LNCaP clone FGC (cell line): ENCODE measurements at places on chromosomes 16 and 17.
A peak's percentile ranks its signal among the peaks of the same experiment; 100 is the strongest.

GRCh38 chr17:42577532-42578281 is at the start of gene PSMC3IP:
TSS of gene PSMC3IP (minus strand) at chr17:42577729. CDS start at chr17:42577686, 43 bp downstream.
- DNase-seq, result peak; percentile 81

DNA sequence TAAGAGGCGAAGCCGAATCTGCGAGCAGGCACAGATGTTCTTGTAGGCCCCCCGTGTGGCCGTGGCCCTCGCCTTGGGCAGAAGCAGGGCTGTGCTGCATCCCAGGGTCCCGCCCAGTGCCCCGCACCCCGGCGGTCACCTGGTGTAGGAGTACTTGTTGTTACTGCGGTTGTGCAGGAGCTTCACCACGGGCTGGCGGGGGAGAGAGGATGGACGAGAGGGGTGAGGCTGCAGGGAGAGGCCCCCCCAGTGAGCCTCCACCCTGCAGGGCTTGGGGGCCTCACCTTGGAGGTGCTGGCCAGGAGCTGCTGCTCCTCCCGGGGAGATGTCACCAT is 11.4 kb downstream of the ASPHD1 start:
- DNase-seq, result no peak

DNA sequence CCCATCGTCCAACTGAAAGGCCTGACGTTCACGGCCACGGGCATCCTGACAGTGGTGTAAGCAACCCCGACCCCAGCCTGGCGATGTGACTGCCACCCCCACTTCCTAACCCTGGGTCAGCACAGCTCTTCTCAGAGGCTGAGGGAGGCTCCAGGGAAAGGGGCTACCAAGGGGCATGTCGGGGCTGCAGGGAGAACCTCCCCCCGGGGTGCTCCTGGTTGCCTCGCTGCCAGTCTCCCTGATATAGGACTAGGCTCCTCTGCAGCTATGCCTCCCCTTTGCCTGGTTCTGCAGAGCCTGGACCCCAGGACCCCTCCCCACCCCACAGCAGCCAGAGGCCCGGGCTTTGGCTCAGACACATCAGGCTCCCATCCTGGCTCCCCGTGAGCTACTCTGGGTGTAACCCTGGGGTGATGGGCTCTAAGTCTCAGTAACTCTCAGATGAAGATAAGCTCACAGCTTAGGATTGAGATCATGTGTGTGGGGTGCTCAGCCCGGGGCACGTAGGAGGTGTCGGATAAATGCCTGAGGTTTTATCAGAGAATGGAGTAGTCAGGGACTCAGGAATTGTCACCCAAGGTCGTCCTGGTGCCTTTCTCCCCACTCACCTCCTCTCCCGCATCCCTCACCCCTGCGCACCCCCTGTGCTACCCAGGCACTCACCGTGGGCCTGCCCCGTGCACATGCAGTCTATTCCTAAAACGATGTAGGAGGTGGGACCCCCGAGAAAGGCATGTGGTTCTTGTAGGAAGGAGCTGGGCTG is 10.6 kb downstream of the ITGAD start:
- no peak for DNase-seq

GRCh38 chr16:86499889-86500707 is 10.2 kb upstream of the FOXF1 start:
- DNase-seq, result no peak

GRCh38 chr16:73730481-73731090 is 566.0 kb upstream of the PSMD7 start:
- no peak for DNase-seq

DNA sequence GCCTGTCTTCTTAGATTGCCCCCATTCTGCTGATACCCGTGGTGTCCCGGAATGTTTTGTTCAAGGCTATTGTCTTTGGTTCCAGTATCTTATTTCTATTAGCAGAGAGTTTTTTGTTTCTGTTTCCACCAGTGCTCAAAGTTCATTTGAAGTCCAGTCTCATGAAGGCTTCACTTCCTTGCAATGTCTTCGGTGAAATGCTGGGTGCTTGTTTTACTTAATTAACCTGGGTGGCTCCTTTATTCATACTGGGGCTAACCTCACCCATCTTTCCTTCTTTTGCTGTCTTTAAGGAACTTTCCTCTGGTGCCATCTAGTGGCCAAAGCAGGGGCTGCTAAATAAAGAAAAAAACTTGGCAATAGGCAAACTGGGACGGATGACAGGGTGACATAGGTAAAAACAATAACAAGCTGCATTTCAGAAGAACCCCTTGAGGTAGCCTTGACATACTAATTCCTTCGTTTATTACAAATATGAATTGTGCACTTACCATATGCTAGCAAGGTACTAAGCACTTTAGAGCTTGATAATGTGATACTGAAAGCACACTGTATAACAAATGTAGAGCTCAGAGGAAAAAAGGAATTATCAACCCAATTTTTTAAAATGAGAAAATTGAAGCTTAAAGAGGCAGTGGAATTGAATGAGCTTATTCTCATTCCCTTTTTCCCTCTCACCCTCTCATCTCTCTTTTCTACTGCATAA is 2.8 kb upstream of the SMIM36 start:
- DNase-seq, result peak; percentile 51

DNA sequence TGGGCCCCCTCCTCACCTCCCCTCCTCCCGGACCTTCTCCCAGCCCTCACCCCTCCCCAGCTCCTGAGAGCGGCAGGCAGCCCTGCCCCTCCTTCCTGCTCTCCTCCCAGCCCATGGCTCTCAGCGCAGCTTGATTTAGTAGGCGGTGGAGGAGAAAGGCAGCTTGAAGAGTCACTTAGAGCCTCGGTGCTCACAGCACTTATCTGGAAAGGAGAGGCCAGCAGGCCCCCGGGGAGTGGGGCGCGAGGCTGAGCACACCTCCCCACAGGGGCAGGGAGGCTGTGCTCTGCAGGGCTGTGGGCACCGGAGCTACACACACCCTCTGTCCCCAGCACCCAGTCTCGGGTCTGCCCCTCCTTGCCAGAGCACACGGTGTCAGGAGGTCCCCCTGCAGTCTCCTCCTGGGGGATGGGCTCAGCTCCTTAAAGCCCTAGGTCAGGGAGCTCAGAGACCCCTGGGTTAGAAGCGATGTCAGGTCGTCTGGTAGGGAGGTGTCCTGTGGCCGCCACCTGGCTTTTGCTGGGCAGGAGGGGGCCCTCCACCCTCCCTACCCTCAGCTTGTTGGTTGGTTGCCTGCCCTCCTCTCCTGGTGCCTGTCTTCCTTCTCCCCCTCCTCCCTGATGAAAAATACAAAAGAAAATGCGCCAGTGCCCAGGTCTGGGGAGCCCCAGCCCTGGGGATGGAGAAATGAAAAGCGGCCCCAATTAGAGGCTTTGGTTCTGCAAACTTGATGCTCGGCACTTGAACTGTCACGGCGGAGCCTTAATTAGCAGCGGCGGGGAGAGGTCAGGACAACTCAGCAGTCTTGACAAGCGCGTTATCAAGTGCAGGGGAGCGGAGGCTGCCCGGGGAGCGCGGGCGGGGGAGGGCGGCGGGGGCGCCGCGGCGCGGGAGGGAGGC is 151.1 kb upstream of the GSE1 start:
- no peak for DNase-seq

GRCh38 chr17:65072660-65073071 is 16.1 kb upstream of the GNA13 start:
- DNase-seq, result no peak

DNA sequence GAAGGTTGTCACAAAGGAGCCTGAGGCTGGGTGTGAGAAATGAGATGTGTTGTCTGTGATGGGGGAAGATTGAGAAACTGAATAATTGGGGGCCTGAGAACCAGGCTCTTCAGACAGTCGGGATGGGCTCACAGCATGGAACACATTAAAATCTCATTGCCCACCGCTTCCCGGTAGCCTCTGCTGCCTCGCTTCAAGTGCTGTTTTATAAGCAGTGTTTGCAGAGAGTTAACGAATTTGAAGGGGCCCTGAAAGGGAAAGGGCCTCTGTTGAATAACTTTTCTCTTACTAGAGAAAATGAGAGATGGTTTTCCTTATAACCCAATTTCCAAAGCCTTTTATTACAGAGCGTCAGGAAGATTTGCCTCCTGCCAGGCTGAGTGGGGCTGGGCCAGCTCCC is 258.8 kb upstream of the ASIC2 start:
- no peak for DNase-seq

GRCh38 chr17:46979147-46979863 is at the start of gene RPRML:
TSS of gene RPRML (minus strand) at chr17:46979253. CDS start at chr17:46979007, 246 bp downstream.
- no peak for DNase-seq

DNA sequence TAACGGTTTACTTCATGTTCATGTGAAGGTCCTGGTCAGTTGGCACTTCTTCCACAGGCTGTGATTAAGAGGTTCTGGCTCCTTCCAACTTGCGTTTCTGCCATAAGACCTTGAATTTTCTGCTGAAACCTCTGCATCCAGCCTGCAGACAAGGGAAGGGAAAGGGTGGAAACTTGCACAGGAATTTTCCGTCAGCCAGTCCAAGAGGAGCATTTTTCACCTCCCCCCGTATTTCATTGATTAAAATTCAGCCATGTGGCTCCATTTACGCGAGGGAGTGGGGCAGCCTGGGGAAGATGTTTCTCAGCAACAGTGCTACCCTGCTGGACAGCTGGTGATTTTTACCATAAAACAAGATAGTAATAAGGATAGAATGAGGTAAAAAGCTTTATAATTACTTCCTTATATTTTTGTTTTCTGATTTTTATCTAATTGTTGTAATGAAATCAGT is 101.5 kb upstream of the SMIM36 start:
- DNase-seq, result no peak

- DNase-seq, result no peak
These were observed 536 bp upstream of the PLD2 start for GRCh38 chr17:4806456-4806776.

- DNase-seq, result peak; percentile 92
These were observed 98.8 kb upstream of the MED13 start for GRCh38 chr17:62163847-62164246.

DNA sequence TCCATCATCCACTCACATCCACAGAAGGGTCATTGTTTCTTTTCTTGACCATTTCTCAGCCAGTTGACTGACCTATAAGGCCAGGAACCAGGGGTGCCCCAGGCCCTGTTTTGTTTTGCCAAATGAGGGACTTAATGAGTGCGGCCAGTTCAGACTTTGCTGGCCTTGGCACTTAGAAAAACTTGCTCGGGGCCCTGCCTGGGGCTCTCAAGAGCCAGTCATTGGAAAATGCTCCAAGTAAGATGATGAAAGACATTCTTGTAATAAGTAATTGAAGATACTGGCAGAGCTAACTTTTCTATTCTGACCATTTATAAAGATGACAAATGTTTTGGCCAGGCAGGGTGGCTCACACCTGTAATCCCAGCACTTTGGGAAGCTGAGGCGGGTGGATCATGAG is 29.0 kb upstream of the CLEC18B start:
- no peak for DNase-seq

- no peak for DNase-seq
These were observed 840 bp downstream of the MYO1C start for GRCh38 chr17:1491443-1492248.

GRCh38 chr16:49050607-49051006 is 231.0 kb downstream of the CBLN1 start:
- no peak for DNase-seq

DNA sequence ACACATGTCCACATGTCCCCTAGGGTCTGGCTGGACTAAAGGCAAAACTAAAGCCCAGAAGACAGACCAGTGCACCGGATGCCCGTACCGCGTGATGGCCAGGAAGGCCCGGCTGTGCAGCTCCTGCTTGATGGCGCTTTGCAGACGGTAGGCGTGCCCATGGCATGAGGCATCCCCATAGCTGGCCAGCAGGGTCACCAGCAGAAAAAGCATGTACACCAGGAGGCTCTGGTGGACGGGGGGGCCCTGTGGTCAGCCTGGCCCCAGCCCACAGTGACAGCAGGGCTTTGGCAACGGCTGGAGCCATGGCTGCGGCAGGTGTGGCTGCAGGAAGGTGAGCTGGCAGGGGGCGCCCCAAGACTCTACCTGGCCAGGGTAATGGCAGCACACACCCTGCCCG is 42.8 kb downstream of the PKD1 start:
- DNase-seq, result no peak

DNA sequence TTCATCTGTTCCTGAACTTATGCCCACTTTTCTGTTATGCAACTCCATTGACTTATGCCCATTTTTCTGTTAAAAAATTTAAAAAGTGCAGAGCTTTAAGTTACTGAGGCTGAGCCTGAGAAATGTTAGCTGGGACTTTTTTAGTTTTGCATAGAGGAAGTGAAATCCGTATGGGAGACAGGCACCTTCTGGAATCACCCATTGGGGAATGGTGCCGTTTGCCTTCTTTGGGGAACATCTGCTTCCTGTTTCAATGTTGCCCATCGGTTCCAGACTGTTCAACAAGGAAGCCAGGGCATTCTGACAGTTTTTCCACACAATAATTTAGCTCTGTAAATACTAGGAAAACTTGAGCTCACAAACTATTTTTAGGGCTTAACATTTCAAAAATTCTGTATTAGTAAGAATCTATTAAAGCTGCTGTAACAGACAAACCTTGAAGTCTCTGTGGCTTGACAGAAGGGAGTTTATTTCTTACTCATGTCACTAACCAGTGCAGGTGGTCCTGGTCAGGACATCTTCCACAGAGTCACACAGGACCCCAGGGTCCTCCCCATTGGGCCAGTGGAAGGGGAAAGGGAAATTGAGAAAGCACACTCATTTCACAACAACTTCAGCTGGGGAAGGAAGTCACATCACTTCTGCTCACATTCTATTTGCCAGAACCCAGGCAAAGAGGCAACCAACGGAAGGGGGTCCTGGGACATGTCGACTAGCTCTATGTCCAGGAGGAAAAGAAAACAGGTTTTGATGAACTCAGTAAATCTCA is 17.2 kb downstream of the PRKCB start:
- DNase-seq, result no peak

GRCh38 chr17:74949455-74950115 is 13.9 kb downstream of the OTOP3 start:
- DNase-seq, result no peak

- DNase-seq, result no peak
These were observed 32.8 kb downstream of the DNAH2 start for GRCh38 chr17:7750321-7750821.

GRCh38 chr17:59413014-59413766 is 81.7 kb downstream of the YPEL2 start:
- no peak for DNase-seq

GRCh38 chr16:80047842-80048241 is 447.3 kb upstream of the MAF start:
- no peak for DNase-seq

- no peak for DNase-seq
These were observed 76.1 kb downstream of the TNRC6C start for GRCh38 chr17:78034429-78035091.

DNA sequence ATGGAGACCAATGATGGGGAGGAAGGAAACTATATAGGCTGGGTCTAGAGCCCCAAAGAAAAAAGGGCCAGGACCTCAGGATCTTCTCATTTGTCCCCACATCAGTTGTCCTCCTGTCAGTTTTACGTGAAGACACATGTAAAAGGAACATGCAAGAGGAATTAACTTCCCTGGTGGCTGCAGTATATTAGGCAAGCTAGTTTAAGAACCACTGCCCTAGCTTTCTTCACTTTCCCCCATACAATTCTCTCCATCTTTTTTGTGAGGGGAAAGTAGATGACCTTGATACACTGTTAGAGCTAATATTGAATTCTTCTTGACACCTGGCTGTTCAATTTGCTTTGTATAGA is 2.3 kb downstream of the MAP3K3 start:
- DNase-seq, result no peak

DNA sequence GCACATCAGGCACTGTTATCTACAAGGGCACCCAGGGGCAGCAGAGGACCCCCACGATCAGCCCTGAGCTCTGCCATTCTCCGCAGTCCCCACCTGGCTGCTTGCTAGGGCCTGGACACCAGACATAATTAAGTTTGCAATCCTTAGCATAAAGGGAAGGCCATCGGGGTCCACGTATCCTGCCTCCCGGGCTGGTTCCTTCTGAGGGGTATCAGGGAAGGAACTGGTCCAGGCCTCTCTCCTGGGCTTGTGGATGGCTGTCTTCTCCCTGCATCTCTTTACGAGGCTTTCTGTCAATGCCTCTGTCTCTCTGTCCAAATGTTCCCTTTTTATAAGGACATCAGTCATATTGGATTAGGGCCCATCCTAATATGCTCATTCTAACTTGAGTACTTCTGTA is 77.8 kb downstream of the CYLD start:
- no peak for DNase-seq
